Stimulated activated CD4-positive, alpha-beta T cell treated with anti-CD3 and anti-CD28 coated beads, Interleukin-2, amount 100 ng/mL, for 24 hours (primary cell): ENCODE measurements at places on chromosomes 6 and 20.

DNA sequence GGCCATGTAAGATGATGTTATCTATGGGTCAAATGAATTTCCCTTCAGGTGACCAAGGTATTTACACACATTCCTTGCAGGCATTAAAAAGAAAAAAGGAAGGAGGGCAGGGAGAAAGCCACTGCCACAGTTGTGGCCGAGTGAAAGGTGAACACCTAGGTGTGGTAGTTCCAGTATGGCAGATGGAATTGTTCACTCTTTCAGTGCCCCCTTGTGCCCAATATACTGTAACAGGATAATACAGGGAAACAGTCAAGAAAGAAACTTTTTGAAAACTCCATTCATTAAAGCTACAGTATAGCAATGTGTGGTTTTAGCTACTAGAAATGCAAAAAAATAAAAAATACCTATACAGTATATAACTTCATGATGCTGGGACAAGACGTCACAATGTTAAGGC lies 52.1 kb downstream of the BMP2 start:
- no peak for DNase-seq

- no peak for DNase-seq
These were observed 44.4 kb downstream of the ANKRD60 start for GRCh38 chr20:58184063-58184462.

GRCh38 chr20:41011551-41012067 lies 17.0 kb upstream of the TOP1 start:
- DNase-seq: no peak

- DNase-seq: no peak
These were observed 206.7 kb downstream of the CLIC5 start for GRCh38 chr6:45808917-45809316.

- peak; percentile 55 for DNase-seq
These were observed 161.4 kb downstream of the LY86 start for GRCh38 chr6:6749702-6750491.
